Left lung (tissue), 14 donors: ENCODE measurements at places on chromosomes 11 and 22. TPM values are rescaled to one million over a fixed set of nuclear protein-coding genes. Genes with fewer than 3 reads are reported as not detected.

DNA sequence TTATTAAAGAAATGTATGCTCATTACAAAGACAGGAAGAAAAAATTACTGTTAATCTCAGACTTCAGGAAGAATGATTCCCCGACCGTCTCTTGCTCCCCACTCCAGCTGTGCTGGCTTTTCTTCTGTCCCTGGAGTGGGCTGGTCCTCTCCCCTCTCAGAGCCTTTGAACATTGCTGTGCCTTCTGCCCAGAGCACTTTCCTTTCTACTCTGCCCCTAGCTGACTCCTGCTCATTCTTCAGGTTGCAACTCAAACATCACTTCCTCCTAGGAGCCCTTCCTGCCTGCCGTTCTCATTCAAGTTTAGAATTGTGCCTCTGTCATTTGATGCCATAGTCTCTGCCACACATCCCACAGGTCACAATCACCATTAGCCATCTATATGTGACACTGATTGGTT, 329.5 kb downstream of the MIAT start:
- no peaks in the 10 kb centered on the region for H3K36me3 ChIP-seq
- H3K27ac ChIP-seq = no peak overlapping the region
- no peaks in the 10 kb centered on the region for H3K27me3 ChIP-seq
- H3K4me3 ChIP-seq = no peak overlapping the region
- H3K4me1 ChIP-seq = no peaks in the 10 kb centered on the region

- peak overlapping the region; percentile 84 for H3K27ac ChIP-seq
- no peak for DNase-seq
- H3K27me3 ChIP-seq = no peaks in the 10 kb centered on the region
- peaks cover 32% of the 10 kb centered on the region for H3K4me1 ChIP-seq
These were observed 10.5 kb downstream of the NUMA1 start for GRCh38 chr11:72069787-72070251.

DNA sequence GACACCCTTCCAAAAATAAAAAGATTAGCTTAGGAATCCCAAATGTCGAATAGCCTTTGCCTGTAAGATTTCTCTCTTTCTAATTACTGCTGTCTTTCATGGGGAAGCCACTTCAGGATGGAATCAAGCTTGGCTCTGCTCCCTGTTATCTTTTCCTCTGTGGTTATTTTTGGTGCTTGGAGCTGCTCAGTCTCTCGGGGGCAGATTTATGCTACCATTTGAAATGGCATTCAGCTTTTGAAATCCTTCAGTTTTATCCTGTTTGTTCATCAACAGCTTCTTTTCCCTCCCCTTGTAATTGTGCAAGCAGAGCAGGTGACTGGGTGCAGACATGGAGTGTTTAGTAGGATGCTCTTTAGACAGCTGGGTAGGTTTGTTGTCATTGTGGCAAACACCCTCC, 111.0 kb downstream of the DBX1 start:
- no peaks in the 10 kb centered on the region for H3K27me3 ChIP-seq
- no peak for DNase-seq
- H3K4me3 ChIP-seq = no peak overlapping the region

DNA sequence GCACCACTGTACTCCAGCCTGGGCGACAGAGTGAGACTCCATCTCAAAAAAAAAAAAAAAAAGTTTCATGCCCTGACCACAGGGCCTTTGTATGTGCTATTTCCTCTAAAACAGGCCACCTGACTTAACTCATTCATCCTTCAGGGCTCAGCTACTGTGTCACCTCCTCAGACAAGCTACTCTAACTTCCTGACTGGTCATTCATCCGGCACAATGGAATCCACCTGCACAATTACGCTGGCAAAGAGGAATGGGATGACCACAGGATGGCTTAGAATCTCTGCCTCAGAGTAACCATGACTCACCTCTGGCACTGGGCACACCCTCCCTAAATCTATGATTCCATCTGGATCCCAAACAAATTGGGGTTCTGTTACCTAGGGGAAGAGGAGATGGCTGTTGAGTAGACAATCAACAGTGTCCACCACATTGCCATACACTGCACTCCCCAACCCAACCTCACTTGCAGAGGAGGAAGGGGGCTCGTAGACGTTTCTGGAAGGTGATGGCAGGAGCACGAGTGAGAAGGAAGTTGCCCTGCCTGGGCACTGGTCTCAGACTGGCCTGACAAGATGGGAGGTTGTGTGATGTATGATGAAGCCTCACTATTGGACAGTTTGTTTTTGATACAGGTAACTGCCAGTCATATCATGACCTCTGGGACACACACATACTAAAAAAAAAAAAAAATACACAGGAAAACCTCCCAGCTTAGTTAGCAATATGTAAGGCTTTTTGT, 22.8 kb upstream of the HMOX1 start:
- no peak for DNase-seq
- H3K36me3 ChIP-seq = no peaks in the 10 kb centered on the region
- no peak overlapping the region for H3K4me3 ChIP-seq
- no peak overlapping the region for H3K27ac ChIP-seq
- H3K4me1 ChIP-seq = no peaks in the 10 kb centered on the region

- peaks cover 4% of the 10 kb centered on the region for H3K4me1 ChIP-seq
- no peak for DNase-seq
- no peaks in the 10 kb centered on the region for H3K27me3 ChIP-seq
- no peaks in the 10 kb centered on the region for H3K36me3 ChIP-seq
- no peak overlapping the region for H3K27ac ChIP-seq
- H3K4me3 ChIP-seq = no peak overlapping the region
These were observed 7.8 kb upstream of the LRRC32 start for GRCh38 chr11:76678321-76678720.

DNA sequence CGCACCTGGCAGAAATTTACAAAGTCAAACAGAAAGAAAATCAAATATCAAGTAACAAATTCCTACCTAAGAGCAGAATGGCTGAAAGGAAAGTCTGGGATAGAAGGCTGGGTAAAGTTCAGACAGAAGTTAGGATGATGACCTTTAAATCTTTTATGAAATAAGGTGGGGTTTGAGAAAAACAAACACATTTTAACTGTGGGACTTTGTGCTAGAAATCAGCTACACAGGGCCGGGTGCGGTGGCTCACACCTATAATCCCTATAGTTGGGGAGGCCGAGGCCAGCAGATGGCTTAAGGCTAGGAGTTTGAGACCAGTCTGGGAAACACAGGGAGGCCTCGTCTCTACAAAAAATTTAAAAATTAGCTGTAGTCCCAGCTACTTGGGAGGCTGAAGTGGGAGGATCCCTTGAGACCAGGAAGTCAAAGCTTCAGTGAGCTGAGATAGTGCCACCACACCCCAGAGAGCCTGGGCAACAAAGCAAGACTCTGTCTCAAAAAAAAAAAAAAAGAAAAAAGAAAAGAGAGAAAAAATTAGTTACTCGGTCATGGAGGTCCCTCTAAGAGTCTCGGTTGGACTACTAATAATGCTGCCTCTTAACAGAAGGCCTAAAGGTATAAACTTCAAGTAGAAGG, 119.7 kb upstream of the BID start:
- no peak for DNase-seq
- peaks cover 23% of the 10 kb centered on the region for H3K36me3 ChIP-seq
- H3K4me3 ChIP-seq = no peak overlapping the region
- H3K27ac ChIP-seq = no peak overlapping the region
- H3K27me3 ChIP-seq = peaks cover 44% of the 10 kb centered on the region

DNA sequence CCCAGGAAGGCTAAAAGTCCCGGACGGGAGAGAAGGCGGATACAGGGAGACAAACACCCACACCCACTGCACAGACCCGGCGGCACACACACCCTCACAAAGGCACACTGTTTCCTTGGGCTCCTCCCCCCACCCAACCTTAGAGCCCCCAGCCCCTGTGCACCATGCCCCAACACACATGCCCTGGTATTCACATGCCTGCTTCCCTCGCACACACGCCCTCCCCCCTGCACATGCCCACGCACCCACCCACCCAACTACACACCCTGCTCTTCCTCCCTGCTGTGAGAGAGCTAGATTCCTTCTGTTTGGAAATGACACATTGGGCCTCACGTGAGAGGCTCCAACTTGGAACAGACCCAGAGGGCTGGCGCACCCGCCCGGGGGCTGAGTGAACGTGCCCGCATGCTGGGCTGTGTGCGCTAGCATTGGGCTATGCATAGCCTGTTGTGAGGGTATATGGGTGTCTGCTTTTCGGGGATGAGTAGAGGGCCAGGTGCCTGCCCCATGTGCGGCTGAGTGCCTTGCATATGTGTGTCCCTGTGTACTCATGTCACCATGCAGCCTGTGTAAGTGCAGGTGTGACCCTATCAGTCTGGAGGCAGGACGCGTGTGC, 518 bp upstream of the CHRM1 start:
- H3K36me3 ChIP-seq = no peaks in the 10 kb centered on the region
- H3K4me1 ChIP-seq = peaks cover 21% of the 10 kb centered on the region
- no peak for DNase-seq
- peaks cover 42% of the 10 kb centered on the region for H3K27me3 ChIP-seq
- peak overlapping the region; percentile 24 for H3K4me3 ChIP-seq

DNA sequence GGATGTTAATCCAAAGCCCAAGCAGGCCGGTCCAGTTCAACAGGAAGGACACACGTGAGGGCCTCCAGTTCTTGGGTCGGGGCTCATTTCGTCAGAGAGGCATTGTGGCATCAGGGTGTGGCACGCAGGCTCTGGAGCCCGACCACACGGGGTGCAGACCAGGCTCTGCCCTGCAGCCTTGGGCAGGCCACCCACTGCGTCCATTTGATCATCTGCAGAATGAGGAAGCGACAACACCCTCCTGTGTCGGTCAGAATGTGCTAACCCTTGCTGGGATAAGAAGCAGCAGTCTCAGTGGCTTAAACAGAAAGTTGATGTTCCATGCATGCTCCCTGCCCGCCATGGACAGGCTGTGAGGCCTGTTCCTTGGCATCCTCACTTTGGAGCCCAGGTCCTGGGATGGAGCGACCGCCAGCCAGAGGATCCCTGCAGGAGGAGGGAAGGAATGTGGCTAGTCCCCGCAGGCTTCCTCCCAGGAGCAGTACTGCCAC, 10.8 kb downstream of the RIBC2 start:
- no peak overlapping the region for H3K4me3 ChIP-seq
- no peaks in the 10 kb centered on the region for H3K36me3 ChIP-seq
- no peak overlapping the region for H3K27ac ChIP-seq
- H3K27me3 ChIP-seq = no peaks in the 10 kb centered on the region

DNA sequence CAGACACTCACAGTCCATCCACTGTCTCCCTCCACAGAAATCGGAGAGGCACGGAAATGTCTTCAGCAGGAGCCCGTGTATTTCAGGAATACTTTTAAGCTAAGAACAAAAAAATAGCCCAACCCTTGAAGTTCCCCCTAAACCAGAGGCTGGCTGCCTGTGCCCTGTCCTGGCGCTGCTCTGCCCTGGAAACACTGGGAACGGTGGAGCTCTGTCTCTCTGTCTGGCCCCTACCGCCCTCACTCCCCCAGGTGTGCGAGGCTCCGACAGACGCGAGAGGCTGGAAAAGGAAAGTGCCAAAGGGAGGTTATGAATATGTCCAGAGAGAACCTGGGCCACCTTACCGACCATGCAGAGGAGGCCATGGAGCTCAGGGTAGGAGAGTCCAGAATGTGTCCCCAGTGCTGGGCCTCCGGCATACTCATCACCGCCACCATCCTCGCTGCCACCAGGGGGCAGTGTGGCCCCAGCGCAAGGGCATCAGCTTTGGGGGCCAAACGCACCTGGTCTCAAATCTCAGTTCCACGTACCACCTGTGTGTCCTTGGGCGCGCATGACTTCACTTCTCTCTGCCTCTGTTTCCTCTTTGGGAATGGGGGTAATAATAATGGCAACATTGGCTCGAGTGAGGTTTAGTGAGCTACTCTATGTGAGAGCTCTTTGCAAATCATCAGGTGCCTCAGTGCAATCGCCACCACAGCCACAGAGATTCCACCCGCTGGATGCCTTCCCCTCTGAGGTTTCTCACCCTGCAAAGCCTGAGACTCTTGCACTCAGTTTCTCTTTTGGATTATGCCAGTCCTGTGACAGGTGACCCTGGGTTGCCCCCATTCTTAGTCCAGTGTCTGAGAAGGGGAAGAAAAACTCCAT, 10.4 kb upstream of the SLCO2B1 start:
- no peaks in the 10 kb centered on the region for H3K27me3 ChIP-seq
- no peak overlapping the region for H3K27ac ChIP-seq
- no peaks in the 10 kb centered on the region for H3K36me3 ChIP-seq
- H3K4me3 ChIP-seq = no peak overlapping the region
- DNase-seq = peak; percentile 59

- no peak overlapping the region for H3K27ac ChIP-seq
- H3K4me1 ChIP-seq = no peaks in the 10 kb centered on the region
- no peak overlapping the region for H3K4me3 ChIP-seq
- DNase-seq = no peak
These were observed 39.6 kb downstream of the ARHGAP42 start for GRCh38 chr11:100726680-100727079.

- no peak overlapping the region for H3K4me3 ChIP-seq
- no peak for DNase-seq
- no peaks in the 10 kb centered on the region for H3K4me1 ChIP-seq
- H3K36me3 ChIP-seq = no peaks in the 10 kb centered on the region
- no peak overlapping the region for H3K27ac ChIP-seq
- H3K27me3 ChIP-seq = no peaks in the 10 kb centered on the region
These were observed 33.3 kb downstream of the KCNC1 start for GRCh38 chr11:17767914-17768313.

DNA sequence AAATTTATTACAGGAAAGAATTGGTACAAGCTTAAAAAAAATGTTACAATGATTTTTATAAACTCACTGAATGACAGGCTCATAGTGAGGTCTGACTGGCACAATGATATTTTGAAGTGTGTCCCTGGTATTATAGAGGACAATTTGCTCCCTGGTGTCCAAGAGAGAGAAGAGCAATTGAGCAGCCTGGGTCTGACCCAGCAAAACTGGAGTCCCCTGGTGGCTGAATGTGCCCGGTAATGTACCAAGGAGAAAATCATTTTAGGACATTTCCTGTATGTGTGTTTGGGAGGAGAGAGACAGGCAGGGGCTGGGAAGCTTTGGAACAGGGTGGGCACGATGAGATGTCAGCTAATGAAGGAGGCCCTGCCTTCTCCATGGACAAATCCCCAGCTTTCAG, 125.3 kb downstream of the APOL5 start:
- no peak for DNase-seq
- H3K27ac ChIP-seq = no peak overlapping the region
- H3K4me1 ChIP-seq = peaks cover 13% of the 10 kb centered on the region
- H3K27me3 ChIP-seq = no peaks in the 10 kb centered on the region
- no peaks in the 10 kb centered on the region for H3K36me3 ChIP-seq

GRCh38 chr11:44147751-44148150, 52.3 kb downstream of the EXT2 start:
- no peak overlapping the region for H3K4me3 ChIP-seq
- H3K27me3 ChIP-seq = no peaks in the 10 kb centered on the region
- H3K4me1 ChIP-seq = no peaks in the 10 kb centered on the region
- H3K27ac ChIP-seq = no peak overlapping the region

GRCh38 chr22:42170946-42171345, 40.3 kb upstream of the CYP2D6 start:
- H3K4me3 ChIP-seq = no peak overlapping the region
- peaks cover 34% of the 10 kb centered on the region for H3K36me3 ChIP-seq

- peak overlapping the region; percentile 41 for H3K4me3 ChIP-seq
- peak; percentile 46 for DNase-seq
- no peaks in the 10 kb centered on the region for H3K36me3 ChIP-seq
- peaks cover 73% of the 10 kb centered on the region for H3K27me3 ChIP-seq
- H3K27ac ChIP-seq = peak overlapping the region; percentile 40
These were observed 1.1 kb upstream of the IGSF9B start for GRCh38 chr11:133957900-133958299.

Gene C11orf21
- 6.9 TPM for total RNA-seq

Gene APOL5
- total RNA-seq = not detected

Gene P2RX3
- not detected for total RNA-seq

Gene HDAC10
- 39.1 TPM for total RNA-seq

Gene CD81
- 641 TPM for total RNA-seq
